Suprapubic skin (tissue), 4 donors: ENCODE measurements at places on chromosomes 7 and 10. TPM values are rescaled to one million over a fixed set of nuclear protein-coding genes. Genes with fewer than 3 reads are reported as not detected.

Gene PAPSS2
- total RNA-seq: 5.6 TPM

Gene PPP1R9A
- total RNA-seq: 8.6 TPM

Gene NUTM2D
- 3.0 TPM for total RNA-seq

DNA sequence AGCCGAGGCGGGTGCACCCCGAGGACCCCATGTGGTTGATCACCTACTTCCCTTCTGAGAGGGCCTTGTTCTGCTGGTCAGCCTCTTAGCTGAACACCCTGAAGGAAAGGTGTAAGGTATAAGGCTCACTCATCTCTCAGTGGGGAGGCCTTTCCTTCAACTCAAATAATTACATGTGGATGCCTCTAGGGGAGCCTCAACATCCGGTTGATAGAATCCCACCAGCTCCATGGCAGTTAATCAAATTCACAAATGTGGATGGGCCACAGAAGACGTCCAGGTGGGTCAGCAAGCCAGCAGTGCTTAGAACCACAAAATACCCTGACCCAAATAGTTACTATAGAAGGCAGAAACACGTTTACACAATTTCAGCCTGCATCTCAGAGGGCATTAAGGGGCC is 37.7 kb upstream of the ZNF32 start:
- H3K4me3 ChIP-seq: no peak overlapping the region
- peaks cover 18% of the 10 kb centered on the region for H3K4me1 ChIP-seq
- no peaks in the 10 kb centered on the region for H3K27me3 ChIP-seq
- DNase-seq: no peak
- H3K27ac ChIP-seq: no peak overlapping the region
- H3K36me3 ChIP-seq: no peaks in the 10 kb centered on the region

- H3K27ac ChIP-seq: peak overlapping the region; percentile 82
Measured at GRCh38 chr7:151754142-151754590, 122.7 kb downstream of the PRKAG2 start.

Gene PRLHR
- total RNA-seq: not detected

DNA sequence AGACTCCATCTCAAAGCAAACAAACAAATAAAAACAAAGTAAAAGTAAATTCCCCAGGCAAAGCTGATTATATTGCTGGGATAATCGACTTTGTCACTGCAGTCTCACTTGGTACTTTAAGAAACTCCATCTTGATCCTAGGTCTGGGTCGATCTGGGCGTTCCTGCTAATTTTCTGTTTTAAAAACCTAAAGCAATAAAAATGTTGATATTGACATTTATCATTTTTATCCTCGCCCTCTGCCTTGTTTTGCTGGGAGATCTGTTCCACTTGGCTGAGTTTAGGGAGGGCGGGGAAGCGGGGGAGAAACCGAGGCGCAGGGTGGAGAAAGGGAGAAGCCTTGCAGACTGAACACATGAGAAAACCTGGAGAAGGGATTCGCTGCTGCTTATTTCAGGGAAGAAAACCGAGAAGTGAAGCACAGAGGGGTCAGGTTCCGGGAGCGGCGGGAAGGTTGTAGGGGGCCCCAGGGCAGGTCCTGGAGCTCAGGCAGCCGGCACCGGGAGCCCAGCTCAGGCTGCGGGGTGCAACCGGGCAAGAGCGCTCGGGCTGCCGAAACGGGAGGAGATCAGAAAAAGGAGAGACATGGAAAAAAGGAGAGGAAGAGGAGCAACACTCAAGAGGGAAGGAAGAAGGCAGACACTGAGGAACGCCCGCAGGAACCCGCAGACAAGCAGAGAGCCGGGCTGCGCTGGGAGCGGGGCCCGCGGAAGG is 27.3 kb upstream of the KMT2C start:
- H3K4me1 ChIP-seq: peaks cover 13% of the 10 kb centered on the region
- H3K27ac ChIP-seq: peak overlapping the region; percentile 89
- H3K27me3 ChIP-seq: no peaks in the 10 kb centered on the region
- H3K36me3 ChIP-seq: no peaks in the 10 kb centered on the region
- DNase-seq: no peak

- no peak for DNase-seq
- no peaks in the 10 kb centered on the region for H3K27me3 ChIP-seq
- no peaks in the 10 kb centered on the region for H3K4me1 ChIP-seq
- no peaks in the 10 kb centered on the region for H3K36me3 ChIP-seq
Measured at GRCh38 chr10:52768001-52768532, 4.5 kb downstream of the MBL2 start.

- H3K27ac ChIP-seq: peak overlapping the region; percentile 64
- no peaks in the 10 kb centered on the region for H3K27me3 ChIP-seq
- peaks cover 21% of the 10 kb centered on the region for H3K4me1 ChIP-seq
- no peak for DNase-seq
- no peak overlapping the region for H3K4me3 ChIP-seq
- H3K36me3 ChIP-seq: no peaks in the 10 kb centered on the region
Measured at GRCh38 chr10:122293961-122294380, 22.9 kb downstream of the BTBD16 start.
